ENCODE measurements at places on chromosomes 13 and 19.

DNA sequence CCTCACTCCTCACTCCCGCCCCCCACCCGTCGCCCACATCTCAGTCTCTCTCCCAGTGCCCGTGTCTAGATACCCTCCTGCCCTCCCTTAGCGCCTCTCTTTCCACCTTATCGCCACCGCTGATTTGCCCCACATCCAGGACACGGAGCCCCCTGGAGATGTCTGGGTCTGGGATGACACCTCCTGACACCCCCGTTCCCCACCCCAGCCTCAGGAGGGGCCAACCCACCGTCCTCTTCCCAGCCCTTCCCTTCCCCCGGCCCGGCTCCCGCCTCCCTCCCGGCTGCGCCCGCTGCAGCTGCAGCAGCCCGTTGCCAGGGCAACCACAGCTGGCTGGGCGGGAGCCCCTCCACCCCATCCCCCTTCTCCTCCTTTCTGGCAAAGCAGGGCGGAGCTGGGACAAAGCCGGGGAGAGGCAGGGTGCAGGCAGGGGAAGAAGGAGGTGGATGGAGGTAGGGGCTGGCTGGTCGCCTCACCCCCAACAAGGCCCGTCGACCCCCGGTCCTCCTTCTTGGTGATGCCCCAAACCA lies 13.5 kb downstream of the DPF1 start:
- DNase-seq: no peak

DNA sequence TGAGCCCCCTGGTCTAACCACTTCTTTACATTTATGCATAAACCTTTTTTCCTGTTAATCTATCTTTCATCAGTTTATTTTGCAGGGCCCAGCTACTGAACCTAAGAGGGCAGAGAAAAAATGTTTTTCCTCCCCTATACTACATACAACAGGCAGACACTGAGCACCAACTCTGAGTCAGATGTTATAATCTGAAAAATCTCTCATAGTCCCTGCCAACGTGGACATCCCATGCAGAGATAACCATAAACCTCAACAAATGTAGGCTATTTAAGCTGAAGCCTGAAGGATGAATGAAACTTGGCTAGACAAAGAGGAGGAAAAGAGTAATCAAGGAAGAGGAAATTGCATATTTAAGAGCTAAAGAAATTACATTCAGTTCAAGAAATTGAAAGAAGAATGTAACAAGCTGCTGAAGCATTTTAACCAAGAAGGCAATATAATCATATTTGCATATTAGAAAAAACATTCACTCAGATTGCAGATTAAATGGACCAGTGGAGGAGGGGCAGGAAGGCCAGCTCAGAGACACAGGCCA lies 2.6 kb downstream of the NEK3 start:
- no peak for DNase-seq

GRCh38 chr13:29858231-29858630 lies 7.8 kb upstream of the UBL3 start:
- no peak for DNase-seq

DNA sequence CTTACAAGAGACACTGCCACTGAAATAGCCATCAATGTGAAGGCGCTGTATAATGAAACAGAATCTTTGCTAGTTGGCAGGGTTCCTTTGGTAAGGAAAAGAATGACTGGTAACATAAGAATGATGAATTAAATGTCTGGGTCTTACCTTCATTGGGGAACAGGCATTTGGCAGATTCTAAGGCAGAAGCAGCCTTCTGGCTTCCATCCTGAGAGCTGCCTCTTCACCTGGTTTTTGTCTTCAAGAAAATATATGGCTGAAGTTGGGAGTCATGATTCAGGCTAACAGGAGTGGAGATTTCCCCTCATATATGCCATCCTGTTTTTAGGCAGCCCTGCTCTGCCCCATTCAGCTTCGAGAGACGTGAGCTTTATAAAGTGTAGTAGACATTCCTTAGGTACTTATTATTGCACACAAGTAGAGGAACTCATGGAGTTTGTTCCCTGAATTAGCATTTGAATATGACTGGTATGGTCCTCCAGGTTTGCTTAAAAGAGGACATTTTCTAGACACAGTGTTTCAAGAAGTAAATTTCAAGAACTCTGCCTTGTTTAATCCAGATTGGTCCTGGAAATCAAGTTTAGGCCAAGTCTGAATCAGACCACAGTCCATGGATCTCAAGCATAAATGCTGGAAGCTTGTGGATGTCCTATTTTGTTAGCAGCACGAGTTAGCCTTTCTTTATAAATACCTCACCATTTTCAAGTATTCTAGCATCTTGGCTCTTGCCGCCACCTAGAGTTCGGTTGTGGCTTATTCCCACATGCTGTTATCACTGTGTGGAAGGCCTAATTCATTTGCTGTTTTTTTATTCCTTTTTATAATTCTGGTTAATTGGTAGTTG lies 56.2 kb upstream of the AKAP11 start:
- DNase-seq: peak; percentile 10

- no peak for DNase-seq
Measured at GRCh38 chr19:12159773-12160414, 3.0 kb upstream of the ZNF136 start.

GRCh38 chr13:44425815-44426078 lies 52.1 kb downstream of the SERP2 start:
- no peak for DNase-seq

GRCh38 chr13:31786011-31786410 lies 46.7 kb downstream of the RXFP2 start:
- no peak for DNase-seq

DNA sequence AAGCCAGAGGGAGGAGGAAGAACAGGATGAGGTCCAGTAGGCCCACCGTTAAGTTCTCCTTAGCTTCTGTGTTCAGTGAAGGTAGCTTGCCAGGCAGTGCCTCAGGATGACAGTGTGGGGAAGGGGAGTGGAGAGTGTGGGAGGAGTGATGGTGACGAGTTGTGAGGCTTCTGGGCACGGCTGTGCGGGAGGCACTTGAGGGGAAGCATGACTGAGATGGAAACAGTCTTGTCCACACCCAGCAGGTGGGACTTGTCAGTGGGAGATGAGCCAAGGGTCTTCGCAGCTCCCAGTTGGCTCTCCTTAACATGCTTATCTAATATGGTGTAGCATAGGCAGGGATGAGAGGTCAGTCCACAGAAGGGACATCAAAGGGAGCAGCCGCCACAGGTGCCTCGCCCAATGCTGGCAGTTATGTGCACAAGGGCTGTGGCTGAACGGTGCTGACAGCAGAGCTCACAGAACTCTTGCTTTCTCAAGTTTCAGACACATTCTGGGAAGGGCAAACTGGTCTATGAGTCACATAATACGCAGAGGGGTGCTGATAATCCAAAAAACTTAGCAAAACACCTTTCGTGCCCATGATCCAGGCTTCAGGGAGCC lies 47.5 kb downstream of the OXGR1 start:
- DNase-seq: no peak

GRCh38 chr13:74444864-74445479 lies 310.8 kb upstream of the KLF12 start:
- no peak for DNase-seq

DNA sequence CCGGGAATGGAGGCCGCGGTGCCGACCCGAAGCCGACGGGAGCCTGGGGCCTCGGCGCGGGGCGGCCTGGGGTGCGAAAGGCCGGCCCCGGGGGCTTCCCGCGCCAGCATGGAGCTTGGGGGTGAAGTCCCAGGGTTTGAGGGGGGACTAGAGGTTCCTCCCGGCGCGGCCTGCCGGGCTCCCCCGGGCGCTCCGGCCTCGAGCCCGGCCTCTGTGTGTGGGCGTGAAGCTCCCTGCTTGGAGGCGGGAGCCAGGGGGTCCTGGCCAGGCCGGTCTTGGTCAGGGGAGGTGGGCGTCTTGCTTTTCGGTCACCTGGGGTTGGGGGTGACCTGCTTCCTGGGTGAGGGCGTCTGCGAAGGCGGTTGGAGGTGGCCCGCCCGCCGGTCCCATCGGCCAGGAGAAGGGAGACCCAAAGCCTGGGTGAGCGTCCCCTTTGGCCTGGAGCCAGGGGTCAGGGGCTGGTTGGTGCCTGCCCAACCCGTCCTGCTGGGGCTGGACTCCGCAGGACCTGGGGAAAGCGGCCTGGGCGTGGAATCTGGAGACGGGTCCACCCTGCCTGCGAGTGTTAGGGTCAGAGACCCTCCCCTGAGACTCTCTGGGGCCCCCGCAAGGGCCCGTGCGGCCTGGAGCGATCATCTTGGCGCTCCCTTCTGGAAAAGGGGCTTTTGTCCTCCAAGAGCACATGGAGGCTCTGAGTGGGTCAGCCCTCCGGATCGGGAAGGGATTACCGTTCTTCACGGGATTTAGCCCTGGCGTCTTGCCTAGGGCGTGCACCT lies 535 bp downstream of the BSG start:
- no peak for DNase-seq

DNA sequence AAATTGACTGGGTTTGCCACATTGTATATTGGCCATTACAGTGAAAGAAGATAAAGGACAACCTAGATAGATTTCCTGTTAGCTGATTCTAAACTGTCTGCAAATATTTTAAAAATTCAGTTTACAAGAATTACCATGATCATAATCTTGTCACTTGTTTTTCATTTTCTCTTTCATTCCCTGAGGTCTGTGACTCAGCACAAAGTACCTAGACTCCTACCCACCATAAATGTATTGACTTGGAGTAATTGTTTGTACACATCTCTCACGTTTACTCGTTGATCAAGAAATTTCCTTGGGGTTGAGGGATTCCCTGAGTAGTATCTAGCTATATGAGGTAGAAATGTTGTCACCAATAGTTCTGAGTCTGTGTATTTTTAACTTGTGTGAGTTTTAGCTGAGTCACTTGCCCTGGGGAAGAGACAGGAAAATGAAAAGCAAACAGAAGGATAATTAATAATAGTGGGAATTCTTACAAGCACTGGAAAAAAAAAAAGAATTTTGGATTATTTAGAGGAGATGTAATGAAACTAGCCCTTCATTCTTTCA lies 299.2 kb upstream of the DACH1 start:
- no peak for DNase-seq

GRCh38 chr19:42352301-42353259 lies 27.1 kb downstream of the MEGF8 start:
- DNase-seq: no peak

- DNase-seq: no peak
Measured at GRCh38 chr13:100473087-100473486, 115.5 kb downstream of the GGACT start.

GRCh38 chr13:95360464-95361097 lies 59.3 kb upstream of the ABCC4 start:
- DNase-seq: no peak

GRCh38 chr19:7000816-7001215 lies 20.4 kb downstream of the MBD3L2B start:
- no peak for DNase-seq

GRCh38 chr13:45196622-45197021 lies 4.2 kb downstream of the KCTD4 start:
- DNase-seq: no peak

DNA sequence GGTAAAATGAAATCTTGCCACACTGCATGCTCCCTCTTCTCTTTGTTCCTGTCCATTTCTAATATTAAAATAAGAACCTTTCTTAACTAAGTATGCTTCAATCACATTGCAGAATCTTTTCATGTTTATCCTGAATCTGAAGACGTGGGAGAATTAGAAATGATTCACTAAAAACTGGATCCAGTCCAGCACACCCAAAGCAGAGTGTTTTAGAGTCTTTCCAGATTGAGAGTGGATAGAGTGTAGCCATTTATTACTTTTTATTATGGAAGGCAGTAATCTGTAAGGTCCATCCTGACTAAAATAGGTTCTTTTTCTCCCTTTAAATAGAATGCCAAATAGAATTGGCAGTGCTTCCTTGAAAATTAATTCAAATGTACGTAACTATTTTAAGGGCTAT lies 453.5 kb downstream of the TDRD3 start:
- no peak for DNase-seq

GRCh38 chr13:103952183-103952582 lies 886.0 kb upstream of the SLC10A2 start:
- DNase-seq: no peak

- no peak for DNase-seq
Measured at GRCh38 chr19:4060621-4061177, 6.0 kb downstream of the ZBTB7A start.

GRCh38 chr13:106523576-106523975 lies 11.9 kb downstream of the EFNB2 start:
- DNase-seq: no peak

GRCh38 chr13:109654341-109655205 lies 131.8 kb downstream of the IRS2 start:
- peak; percentile 62 for DNase-seq

DNA sequence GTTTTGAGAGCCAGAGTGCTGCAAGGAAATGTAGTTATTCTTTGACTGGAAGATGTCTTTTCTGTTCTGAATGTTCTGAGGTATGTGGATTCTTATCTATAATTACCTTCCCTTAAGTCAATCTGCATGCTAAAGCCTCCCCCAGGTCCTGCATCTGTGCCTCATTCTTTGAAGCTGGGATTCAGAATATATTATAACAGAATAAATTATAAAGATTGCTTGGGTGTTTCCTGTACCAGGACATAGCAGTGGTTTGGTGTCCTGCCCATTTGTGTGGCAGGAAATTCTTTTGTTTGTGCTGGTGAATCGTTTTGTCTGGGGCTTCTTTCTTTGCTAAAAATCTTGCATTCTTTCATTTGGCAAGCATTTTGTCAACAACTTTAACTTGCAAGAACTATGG lies 60.2 kb downstream of the ITGBL1 start:
- DNase-seq: no peak

DNA sequence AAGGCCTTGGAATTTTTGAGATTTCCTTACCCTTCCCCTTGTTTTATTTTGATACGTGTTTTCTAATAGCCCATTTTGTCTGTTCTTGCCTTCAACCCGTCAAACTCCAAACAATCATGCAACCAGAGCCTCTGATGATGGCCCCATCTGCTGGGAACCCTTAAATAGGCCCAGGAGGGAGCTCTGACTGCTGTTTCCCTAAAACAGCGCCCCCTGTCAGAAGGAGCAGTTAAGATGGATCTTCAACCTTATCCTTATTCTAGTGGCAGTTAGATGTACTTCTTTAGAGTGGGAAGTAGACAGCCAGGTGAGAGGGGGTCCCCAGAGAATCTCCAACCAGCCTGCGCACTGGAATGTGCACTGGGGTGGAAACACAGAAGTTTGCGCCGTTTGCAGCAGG lies 1031.0 kb upstream of the PCDH9 start:
- no peak for DNase-seq

DNA sequence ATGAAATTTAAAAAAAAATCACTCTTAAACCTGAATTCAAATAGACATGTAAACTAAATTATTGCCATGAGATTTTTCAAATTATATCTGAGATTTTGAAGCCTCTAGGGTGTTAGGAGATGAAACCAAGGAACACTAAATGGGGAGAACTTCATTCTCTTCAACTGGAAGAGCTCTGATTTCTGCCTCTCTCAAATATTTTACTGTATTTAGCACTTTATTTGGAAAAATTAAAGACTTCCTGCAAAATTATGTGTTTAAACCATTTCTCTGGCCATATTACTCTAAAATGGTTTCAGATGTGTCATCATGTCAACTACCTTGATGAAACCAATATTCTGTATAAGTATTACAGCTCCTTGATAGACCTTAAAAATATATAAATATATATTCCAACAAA lies 1571.6 kb upstream of the PRR20A start:
- no peak for DNase-seq

DNA sequence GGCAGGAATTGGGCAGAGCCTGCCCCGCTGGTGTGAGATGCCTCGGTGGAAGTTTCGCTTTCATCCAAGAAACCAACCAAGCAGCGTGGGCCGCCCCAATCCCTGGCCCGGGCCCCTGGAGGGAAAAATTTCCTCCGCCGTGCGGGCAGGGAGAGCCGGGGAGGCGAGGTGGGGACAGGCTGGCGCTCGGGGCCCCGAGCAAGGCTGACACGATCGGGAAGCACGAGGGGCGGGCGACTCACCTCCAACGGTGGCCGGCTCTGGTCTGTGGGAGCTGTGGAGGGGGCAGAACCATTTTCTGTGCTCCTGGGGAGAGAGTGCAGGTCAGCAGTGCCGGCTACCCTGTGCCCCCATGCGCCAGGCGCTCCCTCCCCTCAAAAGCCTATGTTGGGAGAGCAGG lies 11.0 kb downstream of the RNF126 start:
- no peak for DNase-seq
